ENCODE measurements at places on chromosomes 2 and 18.

DNA sequence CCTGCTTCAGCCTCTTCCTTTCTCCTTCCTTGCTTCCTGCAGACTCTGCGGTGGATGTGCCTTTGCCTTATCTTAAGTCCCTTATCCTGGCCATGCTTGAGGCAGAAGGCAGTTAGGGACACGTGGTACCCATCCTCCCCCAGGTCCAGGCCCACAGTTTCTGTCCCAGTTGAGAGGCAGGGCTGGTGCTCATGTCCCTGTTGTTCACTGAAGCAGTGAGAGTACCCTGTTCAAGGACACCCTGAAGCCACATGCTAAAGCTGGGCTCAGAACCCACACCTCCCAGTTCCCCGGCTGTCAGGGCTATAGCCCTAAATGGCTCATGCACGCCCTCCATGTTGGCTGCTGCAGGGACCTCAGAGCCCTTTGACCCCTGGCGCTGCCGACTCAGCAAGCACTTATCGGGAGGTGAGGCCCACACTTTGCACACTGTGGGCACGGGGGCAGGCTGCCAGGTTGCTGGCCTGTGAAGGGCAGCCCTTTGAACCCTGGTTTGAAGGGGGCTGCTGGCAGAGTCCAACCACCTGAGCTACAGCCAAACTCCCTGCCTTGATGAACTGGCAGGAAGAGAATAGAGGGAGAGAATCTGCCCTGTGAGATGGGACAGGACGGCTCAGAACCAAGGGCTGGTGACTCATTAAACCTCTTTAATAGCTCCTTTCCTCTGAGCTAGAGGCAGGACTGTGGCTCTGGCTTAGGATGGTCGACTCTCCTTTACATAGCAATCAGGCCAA, 6.3 kb downstream of the KHK start:
- DNase-seq: no peak

DNA sequence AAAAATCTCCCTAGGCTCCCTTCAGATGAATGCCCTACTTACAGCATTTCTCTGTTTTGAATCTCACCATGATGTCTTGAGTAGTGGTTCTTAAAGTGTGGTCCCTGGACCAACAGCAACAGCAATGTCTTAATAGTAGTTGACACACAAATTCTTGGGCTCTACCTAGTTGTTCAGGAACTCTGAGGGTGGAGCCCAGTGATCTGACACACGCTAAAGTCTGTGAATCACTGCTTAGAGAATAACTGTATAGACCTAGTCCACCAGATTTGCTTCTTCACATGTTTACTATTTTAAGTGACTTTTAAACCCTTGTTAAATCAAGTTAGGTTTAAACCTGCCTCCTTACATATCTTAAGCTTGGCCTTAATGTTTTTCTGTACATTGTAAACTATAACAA, 47.6 kb upstream of the ARHGAP15 start:
- DNase-seq: no peak

DNA sequence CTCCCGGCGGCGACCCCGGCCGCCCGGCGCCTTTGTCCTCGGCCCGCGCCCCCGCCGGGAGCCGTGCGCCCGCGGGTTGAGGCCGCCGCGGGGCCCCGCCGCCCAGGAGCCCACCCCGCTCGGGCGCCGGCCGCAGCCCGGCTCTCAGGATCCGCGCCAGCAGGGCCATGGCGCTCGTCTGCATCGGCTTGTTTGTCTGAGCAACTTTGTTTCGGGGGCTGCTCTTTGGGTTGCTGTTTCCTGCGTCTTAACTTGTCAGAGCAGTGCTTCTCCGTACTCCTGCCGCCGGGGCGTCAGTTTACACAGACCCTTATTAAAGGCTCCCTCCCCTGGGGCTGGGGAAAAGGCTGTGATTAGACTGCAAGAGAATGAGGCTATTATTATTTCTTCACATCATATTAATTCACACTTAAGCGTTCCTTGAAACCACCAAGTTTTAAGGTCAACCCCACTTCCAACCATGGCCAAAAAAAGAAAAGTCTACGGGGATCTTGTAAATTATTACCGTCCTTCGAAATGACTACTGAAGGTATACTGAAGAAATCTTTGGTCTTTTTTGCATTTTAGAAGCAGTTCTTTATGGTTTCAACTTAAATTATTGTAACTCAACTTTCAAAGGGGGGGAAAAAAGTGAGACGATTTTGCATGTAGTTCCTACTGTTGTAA, at the start of gene CYP27C1:
TSS of gene CYP27C1 (minus strand) at position 198 of the 666 bp plus-strand sequence. CDS start at position 169, 29 bp downstream.
- no peak for DNase-seq

- no peak for DNase-seq
Measured at GRCh38 chr2:45892425-45892745, 240.9 kb downstream of the PRKCE start.

DNA sequence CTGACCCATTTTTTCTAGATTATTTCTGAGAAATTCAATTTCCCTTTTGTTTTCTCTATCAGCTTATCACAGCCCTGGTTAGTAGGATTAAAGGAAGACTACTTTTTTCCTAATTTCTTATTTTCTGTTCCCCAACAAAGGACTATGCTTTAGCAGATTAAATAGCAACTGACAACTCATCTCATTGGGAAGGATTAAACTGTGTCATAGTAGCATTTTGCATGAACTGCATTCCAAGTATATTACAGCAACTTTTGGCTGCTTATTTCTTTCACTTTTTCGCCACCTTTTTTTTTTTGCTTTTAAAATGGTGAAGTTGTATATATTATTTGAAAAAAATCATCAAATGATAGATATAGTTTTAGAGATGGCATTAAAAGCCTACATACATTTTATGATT, 570.3 kb downstream of the FBXO15 start:
- DNase-seq: no peak

DNA sequence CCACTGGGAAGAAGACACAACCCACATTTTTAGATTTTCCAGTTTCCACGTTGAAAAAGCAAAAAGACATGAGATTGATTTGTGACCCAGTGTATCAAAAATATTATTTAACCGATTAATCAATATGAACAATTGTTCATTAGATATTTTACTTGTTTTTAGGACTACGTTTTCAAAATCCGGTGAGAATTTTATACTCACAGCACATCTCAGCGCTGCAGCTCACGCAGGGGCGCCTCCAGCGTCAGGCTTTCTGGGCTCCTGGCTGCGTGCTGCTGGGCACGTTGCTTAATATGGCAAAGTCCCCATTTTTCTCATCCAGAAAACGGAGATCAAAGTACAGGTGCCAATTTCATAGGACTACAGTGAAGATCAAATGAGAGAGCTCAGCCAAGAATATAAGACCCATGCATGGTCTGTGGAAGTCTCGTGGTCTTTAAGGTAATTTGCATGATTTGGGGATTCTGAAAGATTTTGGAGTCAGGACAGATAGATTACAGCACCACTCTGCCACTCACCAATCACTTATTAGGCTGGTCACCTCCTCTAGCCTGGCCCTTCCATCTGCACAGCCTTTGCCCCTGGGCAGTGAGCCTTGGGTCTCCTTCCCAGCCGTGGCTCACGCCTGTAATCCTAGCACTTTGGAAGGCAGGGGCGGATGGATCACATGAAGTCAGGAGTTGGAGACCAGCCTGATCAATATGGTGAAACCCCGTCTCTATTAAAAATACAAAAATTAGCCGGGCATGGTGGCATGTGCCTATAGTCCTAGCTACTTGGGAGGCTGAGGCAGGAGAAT, 36.2 kb downstream of the PTPN18 start:
- DNase-seq: peak; percentile 27

GRCh38 chr2:27828305-27828704, 56.8 kb downstream of the MRPL33 start:
- no peak for DNase-seq

- DNase-seq: no peak
Measured at GRCh38 chr18:9117980-9118841, 15.7 kb downstream of the NDUFV2 start.

DNA sequence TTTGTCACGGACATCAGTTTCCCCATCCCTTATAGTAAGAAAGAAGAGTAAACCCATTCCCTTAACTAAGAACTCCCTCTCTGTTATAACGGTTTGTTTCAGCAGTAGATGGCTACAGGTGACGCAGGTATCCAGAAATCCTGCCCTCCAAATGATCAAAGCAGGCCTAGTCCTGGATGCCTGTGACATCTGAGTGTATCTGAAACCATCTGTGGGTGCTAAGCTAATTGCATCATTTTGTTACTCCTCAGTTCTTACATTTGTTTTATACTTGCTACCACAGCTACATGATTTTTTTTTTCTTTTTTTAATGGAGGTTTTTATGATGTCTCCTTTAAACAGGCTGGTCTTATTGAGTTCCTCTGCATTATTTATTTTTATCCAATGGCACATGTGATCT, 55.1 kb downstream of the AAK1 start:
- DNase-seq: no peak

DNA sequence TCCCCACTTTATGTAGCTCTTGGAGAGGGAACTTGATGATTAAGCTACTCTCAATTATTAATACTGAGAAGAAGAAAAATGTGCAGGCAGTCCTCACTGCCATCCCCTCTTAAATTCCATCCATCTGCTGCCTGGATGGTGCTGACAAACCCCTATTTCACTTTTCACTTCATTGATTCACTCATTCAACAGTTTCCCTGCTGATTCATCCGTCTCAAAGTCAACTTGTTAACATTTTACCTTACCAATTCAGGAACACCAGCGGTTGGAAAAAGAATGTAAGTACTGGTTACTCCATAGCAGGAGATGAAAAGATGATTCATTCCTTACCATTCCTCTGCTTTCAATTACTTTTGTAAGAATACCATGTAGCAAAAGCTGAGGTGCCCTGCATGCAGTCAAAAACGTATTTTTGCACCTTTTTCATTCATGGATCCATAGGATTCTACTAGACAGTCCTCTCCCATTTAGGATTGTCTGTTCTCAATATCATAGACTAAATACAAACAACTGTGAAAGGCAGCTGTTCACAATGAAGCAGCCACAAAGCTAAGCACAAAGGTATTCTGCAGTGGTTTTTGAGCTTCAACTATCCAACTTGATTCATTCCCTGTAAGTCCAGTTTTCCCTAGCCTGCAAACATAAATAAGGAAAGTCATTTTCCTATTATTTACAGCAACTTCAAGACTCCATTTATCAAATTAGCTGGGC, 262.0 kb downstream of the MREG start:
- DNase-seq: no peak

- DNase-seq: no peak
Measured at GRCh38 chr18:79423211-79424007, 27.7 kb downstream of the NFATC1 start.

Data from SHP77 (cell line).